ENCODE measurements at places on chromosomes 2 and 18. TPM values are rescaled to one million over a fixed set of nuclear protein-coding genes. Genes with fewer than 3 reads are reported as not detected.

RSAD2 gene
- total RNA-seq, result 9.1 TPM

DNA sequence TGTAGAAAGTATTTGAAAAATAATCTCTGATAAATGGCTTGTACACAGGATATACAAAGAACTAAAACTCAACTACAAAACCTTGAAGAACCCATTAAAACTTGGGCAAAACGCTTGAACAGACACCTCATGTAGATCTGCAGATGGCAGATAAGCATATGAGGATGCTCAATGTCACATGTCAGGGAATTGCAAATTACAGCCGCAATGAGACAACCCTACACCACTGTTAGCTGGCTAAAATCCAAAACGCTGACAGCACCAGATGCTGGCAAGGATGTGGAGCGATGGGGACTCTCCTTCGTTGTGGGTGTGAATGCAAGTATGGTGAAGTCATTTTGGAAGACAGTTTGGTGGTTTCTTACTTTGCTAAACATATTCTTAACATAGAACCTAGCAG is 53.7 kb downstream of the SNTG2 start:
- H3K27ac ChIP-seq, result no peak overlapping the region
- no peaks in the 10 kb centered on the region for H3K4me1 ChIP-seq
- H3K36me3 ChIP-seq, result no peaks in the 10 kb centered on the region
- no peak overlapping the region for H3K4me3 ChIP-seq
- peaks cover 3% of the 10 kb centered on the region for H3K27me3 ChIP-seq

DNA sequence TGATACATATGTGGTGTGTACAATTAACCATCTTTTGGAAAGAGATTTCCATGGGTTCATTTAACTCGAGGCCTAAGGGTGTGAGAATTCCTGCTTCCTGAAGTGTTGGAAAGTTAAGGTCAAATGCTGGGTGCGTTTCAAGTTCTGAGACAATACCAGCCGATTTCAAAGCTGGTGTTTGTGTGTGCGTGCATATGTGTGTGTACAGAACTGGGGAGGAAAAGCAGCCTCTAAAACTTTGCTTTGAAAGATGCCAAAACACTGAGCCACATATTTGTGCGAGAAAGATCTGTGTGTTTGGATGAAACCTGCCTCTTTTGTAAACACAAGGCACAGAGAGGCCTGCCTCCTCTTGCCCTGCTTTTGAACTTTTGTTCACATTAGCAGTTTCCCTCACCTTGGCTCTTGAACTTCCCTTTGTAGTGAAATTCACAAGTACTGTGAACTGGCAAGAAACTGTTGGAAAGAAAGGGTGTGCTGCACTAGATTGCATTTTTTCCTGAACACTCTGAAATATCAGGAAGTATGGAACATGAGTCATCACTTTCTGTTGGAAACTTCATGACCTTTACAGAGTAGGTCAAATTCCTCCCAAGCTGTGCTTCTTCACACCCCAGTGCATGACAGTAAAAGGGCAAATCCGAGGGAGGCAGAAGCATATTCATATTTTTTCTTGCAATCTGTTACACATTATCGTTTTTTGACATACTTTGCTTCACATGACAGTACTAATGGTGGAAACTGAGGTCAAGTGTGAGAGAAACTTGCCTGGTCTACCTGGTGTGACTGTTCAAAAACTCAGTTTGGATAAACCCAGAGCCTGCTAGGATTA is 20.0 kb upstream of the CAVIN2 start:
- no peak for DNase-seq
- H3K27me3 ChIP-seq, result peaks cover 11% of the 10 kb centered on the region
- no peaks in the 10 kb centered on the region for H3K36me3 ChIP-seq
- H3K27ac ChIP-seq, result no peak overlapping the region
- H3K4me3 ChIP-seq, result no peak overlapping the region

CD8A gene
- total RNA-seq, result 1.4 TPM

- no peak for DNase-seq
- no peaks in the 10 kb centered on the region for H3K27me3 ChIP-seq
- no peak overlapping the region for H3K27ac ChIP-seq
- no peaks in the 10 kb centered on the region for H3K36me3 ChIP-seq
These were observed 1288.0 kb upstream of the ZEB2 start for GRCh38 chr2:145807968-145808367.

DNA sequence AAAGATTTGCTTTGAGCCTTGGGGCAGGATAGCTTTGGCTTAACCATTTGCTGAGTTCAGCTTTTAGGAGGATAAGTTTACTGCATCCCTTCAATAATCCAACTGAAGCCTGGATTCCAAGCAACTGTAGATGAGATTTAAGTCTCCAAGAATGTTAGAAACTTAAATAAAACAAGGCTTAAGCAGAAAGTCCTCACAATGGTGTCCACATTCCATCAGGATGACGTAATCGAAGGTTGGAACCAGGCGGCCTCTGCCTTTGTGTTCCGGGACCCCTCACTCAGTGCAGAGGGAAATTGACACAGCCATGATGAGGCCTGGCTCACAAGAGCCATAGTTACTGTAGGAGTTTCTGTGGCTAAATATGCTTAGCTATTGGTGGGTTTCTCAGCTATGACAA is 260.4 kb downstream of the LPIN1 start:
- H3K36me3 ChIP-seq, result peaks cover 1% of the 10 kb centered on the region
- H3K4me3 ChIP-seq, result no peak overlapping the region
- H3K27ac ChIP-seq, result no peak overlapping the region
- peaks cover 22% of the 10 kb centered on the region for H3K4me1 ChIP-seq
- peaks cover 52% of the 10 kb centered on the region for H3K27me3 ChIP-seq
- DNase-seq, result no peak

FSIP2 gene
- not detected for total RNA-seq

AFF3 gene
- 1.5 TPM for total RNA-seq

- H3K36me3 ChIP-seq, result peaks cover 21% of the 10 kb centered on the region
- no peak overlapping the region for H3K27ac ChIP-seq
- H3K4me3 ChIP-seq, result no peak overlapping the region
- H3K27me3 ChIP-seq, result no peaks in the 10 kb centered on the region
- peaks cover 27% of the 10 kb centered on the region for H3K4me1 ChIP-seq
These were observed 94.6 kb downstream of the CERS6 start for GRCh38 chr2:168550670-168551069.

CCDC138 gene
- total RNA-seq, result 7.4 TPM

- H3K36me3 ChIP-seq, result peaks cover 15% of the 10 kb centered on the region
- H3K27me3 ChIP-seq, result no peaks in the 10 kb centered on the region
- DNase-seq, result no peak
- H3K4me3 ChIP-seq, result no peak overlapping the region
- no peak overlapping the region for H3K27ac ChIP-seq
These were observed 64.0 kb downstream of the RTN4 start for GRCh38 chr2:54986264-54986663.

GRCh38 chr2:106800976-106801655 is 84.9 kb downstream of the ST6GAL2 start:
- peaks cover 4% of the 10 kb centered on the region for H3K27me3 ChIP-seq
- H3K4me1 ChIP-seq, result no peaks in the 10 kb centered on the region

SOX11 gene
- not detected for total RNA-seq

CNDP2 gene
- total RNA-seq, result 107 TPM

FBXO15 gene
- 1.3 TPM for total RNA-seq

SMAD7 gene
- 5.9 TPM for total RNA-seq

DNA sequence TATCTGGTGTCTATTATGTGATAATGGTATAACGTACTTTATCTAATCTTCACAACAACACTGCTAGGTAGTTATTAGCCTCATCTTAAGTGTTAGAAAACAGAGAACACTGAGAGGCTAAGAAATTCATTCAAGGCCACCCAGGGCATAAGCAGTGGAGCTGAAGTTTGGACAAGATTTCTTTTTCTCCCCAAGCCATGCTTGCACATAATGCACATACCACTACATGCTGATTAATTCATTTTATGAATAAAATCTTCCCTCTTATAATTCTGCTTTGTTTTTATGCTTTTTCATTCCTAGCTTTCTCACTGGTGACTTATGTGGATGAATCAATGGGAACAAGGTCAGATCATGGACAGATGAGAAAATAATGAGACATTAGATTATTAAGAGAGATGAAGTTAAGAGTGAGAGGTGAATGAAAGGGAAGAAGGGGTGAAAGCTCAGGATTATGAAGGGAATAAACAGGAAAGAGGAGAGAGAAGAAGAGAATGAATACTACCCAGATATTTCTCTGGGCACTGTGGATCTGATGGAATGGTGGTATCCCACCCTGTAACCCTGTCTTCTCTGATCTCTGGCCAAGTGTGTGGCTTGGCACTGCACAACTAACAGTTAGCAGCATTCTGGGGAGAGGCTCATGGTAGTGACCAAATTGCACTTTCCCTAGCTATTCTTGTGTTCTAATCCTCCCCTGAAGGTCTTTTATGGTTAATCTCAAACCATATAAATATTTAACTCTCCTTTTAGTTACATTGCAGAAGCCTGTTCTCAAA is 17.7 kb upstream of the GALNT3 start:
- no peaks in the 10 kb centered on the region for H3K27me3 ChIP-seq
- H3K4me3 ChIP-seq, result no peak overlapping the region
- DNase-seq, result no peak
- no peaks in the 10 kb centered on the region for H3K36me3 ChIP-seq

GRCh38 chr2:168515502-168515901 is 59.4 kb downstream of the CERS6 start:
- peaks cover 44% of the 10 kb centered on the region for H3K4me1 ChIP-seq
- no peak overlapping the region for H3K4me3 ChIP-seq
- DNase-seq, result no peak
- H3K27ac ChIP-seq, result no peak overlapping the region
- no peaks in the 10 kb centered on the region for H3K27me3 ChIP-seq
- H3K36me3 ChIP-seq, result peaks cover 2% of the 10 kb centered on the region

DNA sequence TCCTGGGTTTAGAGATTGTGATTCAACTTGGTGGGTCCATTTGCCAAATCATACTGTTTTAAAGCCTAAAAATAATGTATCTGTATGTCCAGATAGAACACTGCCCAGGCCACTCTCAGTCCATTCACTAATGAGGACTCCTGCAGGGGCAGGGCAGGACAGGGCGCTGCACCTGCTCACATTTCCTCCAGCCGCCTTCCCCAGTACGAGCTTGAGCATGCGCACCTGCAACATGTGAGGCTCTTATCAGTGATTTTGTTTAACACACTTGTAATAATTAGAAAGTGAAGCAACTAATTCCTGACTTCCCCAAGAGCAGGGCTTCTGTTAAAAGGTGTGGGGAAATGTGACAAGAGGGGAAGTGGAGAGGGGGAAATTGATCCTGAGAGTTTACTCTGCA is 89.7 kb downstream of the AFF3 start:
- H3K36me3 ChIP-seq, result no peaks in the 10 kb centered on the region
- H3K27me3 ChIP-seq, result no peaks in the 10 kb centered on the region
- DNase-seq, result no peak
- no peak overlapping the region for H3K27ac ChIP-seq

DNA sequence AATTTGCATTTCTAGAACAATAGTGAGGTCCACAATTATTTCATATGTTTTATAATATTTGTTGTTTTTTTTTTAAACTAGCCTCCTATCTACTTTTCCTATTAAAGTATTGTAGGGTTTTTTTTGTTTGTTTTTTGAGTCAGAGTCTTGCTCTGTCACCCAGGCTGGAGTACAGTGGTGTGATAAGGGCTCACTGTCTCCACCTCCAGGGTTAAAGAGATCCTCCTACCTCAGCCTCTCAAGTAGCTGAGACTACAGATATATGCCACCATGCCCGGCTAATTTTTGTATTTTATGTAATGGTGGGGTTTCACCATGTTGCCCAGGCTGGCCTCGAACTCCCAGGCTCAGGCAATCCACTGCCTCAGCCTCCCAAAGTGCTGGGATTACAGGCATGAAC is 122.5 kb downstream of the SLC39A10 start:
- H3K27ac ChIP-seq, result no peak overlapping the region
- no peaks in the 10 kb centered on the region for H3K4me1 ChIP-seq
- DNase-seq, result no peak

DNA sequence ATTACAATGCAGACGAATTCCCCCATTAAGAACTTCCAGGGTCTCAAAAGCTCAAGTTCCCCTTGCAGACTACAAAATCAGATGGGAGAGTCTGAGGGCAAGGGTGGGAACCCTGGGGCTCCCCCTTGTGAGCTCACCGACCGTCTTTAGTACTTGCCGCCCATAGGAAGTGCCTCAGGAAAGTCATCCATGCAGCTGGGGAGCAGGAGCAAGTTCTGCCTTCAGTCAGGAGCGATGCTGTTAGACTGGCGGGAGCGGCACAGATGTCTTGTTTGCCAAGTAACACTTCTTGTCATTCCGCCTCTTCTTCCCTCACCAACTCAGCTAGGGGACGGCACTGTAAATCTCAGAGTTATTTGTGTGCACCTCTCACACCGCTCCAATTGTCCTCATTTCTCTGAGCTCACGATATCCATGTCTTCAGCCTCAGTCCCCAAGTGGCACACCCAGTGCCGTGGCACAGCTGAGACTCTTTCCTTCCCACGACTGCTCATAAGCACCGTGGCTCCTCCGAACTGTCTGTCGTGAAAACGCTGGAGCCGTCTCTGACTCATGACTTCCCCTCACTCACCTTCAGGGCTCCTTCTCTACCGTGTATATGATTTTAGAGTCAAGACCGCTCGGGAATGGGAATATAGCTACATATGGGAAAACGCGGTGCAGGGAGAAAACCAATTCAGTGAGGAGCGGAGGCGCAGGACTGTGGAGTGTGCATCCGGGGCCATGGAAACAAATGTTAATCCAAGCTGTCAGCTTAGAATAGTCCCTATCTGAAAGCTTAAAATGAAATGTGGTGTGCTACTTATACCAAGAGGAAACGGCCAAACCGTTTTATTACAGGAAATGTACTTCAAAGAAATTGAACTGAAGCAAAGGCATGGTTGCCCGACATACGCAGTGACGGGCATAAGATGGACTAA is 34.0 kb downstream of the UXS1 start:
- H3K36me3 ChIP-seq, result peaks cover 50% of the 10 kb centered on the region
- H3K27me3 ChIP-seq, result no peaks in the 10 kb centered on the region
- peaks cover 86% of the 10 kb centered on the region for H3K4me1 ChIP-seq
- peak; percentile 77 for DNase-seq
- H3K27ac ChIP-seq, result peak overlapping the region; percentile 95
- H3K4me3 ChIP-seq, result peak overlapping the region; percentile 79

DNA sequence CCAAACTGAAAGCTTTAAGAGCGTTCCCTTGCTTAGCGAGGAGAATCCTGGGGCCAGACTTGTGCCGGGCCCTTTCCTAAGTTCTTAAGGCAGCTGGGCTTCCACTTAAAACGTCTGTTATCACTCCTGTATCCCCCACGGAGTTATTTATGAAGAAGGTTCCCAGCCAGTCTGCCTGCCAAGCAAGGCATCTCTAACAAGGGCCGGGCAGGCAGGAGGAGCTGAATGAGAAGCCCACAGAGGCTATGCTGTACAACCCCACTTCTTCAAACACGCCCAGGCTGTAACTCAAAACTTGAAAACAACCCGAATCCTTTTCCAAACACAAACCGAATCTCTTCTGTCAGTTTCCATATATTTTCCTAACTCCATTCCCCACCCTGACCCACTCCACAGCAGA is 39.0 kb upstream of the ZFP36L2 start:
- no peak for DNase-seq
- H3K27ac ChIP-seq, result no peak overlapping the region
- no peak overlapping the region for H3K4me3 ChIP-seq
- H3K36me3 ChIP-seq, result peaks cover 8% of the 10 kb centered on the region

GRCh38 chr2:80299661-80300060 is 4.9 kb downstream of the LRRTM1 start:
- no peak for DNase-seq
- H3K27ac ChIP-seq, result no peak overlapping the region
- peaks cover 1% of the 10 kb centered on the region for H3K36me3 ChIP-seq
- peaks cover 43% of the 10 kb centered on the region for H3K27me3 ChIP-seq

CREB1 gene
- 97.7 TPM for total RNA-seq
